Naive thymus-derived CD8-positive, alpha-beta T cell (primary cell): ENCODE measurements at places on chromosomes 7 and 10. TPM values are rescaled to one million over a fixed set of nuclear protein-coding genes. Genes with fewer than 3 reads are reported as not detected.

- DNase-seq: no peak
Measured at GRCh38 chr10:126806498-126806897, 98.7 kb upstream of the DOCK1 start.

Gene BICC1
- not detected for total RNA-seq

DNA sequence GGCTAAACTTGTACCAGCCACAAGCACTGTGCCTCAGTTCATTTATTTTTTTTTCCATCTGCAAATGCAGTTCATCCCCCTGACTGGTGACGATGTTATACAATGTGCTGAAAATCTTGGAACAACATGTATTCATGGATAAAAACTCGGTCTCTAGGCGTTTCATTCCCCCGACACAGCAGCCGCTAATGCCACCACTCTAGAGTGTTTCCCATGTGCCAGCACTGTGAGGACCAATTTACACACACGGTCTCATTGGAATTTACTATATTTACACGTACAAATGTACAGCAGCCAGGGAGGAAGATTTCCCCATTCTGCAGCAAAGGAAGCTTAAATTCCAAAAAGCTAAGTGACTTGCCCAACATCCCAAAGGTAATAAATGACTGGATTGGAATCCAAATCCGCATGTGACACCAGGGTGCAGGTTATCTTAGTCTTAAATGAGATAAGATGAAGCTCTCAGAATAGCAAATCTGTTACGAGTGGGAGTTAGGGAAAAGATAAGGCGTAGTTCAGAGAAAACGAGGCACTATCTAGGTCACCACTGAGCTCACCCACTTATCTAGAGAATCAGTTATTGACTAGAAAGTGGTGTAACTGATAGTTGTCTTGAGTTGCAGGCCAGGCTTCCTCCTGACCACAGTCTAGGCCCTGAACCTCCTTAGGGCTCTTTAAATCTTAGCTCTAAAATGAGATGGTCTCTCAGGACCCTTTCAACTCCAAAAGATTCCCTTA, 36.7 kb downstream of the FAM107B start:
- DNase-seq: no peak

DNA sequence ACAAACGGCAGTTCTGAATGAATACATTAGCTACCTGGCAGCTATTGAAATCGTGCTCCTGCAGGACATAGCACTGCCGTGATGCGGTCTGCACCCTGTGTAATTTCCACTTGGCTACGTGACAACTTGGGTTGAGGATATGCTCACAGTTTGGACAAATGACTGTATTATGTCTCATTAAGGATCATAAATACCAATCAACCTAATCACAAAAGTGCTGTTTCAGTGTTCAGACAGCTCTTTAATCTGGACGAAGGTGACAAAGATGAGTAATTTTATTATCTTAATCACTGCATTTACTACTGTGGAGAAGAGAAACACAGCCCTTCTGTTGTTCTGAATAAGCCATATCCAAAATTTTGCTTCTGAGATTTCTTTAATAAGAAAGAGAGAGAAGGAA, 210.8 kb upstream of the PFKP start:
- no peak for DNase-seq

DNA sequence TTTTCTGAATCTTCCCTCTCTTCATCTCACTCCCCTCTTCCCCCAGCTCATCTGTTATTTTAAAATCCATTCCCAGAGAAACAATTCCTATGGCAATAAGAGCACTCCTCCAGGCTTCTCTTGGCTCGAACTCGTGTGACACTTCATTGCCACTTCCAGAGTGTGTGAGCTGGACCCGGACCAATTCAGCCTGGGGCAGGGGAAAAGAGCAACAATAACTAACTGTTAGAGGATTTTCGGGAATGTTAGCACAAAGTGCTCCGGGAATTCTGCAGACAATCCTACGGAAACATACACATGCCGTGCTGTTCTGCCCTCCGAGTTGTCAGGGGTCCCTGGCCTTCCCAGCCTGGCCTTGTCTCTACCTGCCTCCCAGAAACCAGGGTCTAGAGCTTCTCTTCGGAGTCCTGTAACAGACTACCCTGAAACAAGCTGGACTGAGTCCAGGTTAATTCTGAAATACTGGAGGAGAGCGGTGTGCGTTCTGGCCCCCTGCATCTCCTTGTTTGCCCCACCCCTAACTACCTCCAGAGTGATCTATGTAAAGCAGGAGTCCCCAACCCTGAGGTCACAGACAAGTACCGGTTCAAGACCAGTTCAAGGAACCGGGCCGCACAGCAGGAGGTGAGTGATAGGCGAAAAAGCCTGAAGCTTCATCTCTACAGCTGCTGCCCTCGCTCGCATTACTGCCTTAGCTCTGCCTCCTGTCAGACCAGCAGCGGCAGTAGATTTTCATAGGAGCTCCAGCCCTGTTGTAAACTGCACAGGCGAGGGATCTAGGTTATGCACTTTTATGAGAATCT, 11.3 kb downstream of the COL26A1 start:
- DNase-seq: no peak

DNA sequence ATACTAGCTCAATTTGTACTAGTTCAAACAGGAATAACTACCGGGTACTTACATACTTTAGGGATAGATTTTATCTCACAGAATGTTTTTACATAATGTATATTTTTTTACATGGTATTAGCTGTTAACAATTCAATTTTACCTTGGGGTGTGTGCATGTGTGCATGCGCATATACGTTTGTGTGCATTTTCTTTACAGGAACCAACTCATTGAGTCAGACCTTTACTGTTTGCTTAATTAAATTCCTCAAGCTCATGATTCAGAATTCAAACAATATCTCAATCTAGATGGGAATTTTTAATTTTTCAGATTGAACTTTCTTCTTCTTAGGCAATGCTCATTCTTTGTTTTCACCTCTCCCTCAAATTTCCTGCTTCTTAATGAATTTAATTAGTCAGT, 24.7 kb upstream of the WASL start:
- DNase-seq: no peak

Gene CLCN1
- not detected for total RNA-seq

- DNase-seq: no peak
Measured at GRCh38 chr7:36758879-36759278, 34.6 kb upstream of the AOAH start.

Gene KCP
- 0.33 TPM for total RNA-seq

GRCh38 chr7:83559887-83560286, 89.1 kb downstream of the SEMA3E start:
- no peak for DNase-seq

Gene POR
- 74.4 TPM for total RNA-seq

DNA sequence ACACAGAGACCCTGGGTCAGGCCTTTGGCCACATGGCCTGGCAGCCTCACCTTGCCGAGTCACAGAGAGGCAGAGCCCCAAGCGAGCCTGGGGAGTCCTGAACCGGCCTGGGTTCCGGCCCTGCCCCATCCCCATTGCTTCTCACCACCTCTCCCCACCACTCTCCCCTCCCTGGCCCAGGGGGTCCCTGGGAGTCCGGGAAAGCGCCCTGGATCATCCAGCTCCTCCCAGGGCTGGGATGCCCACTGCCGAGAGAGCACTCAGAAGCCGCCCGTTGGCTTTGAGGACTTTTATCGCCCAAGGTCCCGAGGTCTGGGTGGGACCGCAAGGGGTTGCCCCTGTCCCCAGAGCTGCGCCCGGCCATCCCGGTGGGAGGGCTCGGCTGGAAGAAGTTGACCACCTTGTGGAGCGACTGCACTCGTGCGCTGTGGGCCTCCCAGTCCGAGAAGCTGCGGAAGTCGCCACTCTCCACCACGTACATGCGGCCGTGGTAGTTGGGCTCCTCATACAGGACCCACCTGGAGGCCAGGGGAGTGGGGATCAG, 8.1 kb downstream of the CRYGN start:
- no peak for DNase-seq

Gene PON1
- not detected for total RNA-seq

- no peak for DNase-seq
Measured at GRCh38 chr10:21195252-21195651, 298.1 kb upstream of the NEBL start.
